ENCODE measurements at places on chromosomes 13 and 19. TPM values are rescaled to one million over a fixed set of nuclear protein-coding genes. Genes with fewer than 3 reads are reported as not detected.
A peak's percentile ranks its signal among the peaks of the same experiment; 100 is the strongest.

Gene LAIR2
- not detected for total RNA-seq

Gene WDFY2
- total RNA-seq = 7.6 TPM

Gene SWSAP1
- 1.6 TPM for total RNA-seq

Gene CACNG8
- total RNA-seq = not detected

Gene IZUMO4
- 6.2 TPM for total RNA-seq

Gene MPND
- total RNA-seq = 19.9 TPM

Gene FRY
- total RNA-seq = 160 TPM

Gene KCNJ14
- total RNA-seq = 0.20 TPM

Gene RUBCNL
- total RNA-seq = 0.46 TPM

Gene NKG7
- 1.0 TPM for total RNA-seq

Gene NALCN
- 9.2 TPM for total RNA-seq

Gene LYPD3
- not detected for total RNA-seq

Gene ZNF816
- 2.1 TPM for total RNA-seq

GRCh38 chr19:52638601-52639000 is 446 bp upstream of the ZNF83 start:
- peak; percentile 41 for DNase-seq

DNA sequence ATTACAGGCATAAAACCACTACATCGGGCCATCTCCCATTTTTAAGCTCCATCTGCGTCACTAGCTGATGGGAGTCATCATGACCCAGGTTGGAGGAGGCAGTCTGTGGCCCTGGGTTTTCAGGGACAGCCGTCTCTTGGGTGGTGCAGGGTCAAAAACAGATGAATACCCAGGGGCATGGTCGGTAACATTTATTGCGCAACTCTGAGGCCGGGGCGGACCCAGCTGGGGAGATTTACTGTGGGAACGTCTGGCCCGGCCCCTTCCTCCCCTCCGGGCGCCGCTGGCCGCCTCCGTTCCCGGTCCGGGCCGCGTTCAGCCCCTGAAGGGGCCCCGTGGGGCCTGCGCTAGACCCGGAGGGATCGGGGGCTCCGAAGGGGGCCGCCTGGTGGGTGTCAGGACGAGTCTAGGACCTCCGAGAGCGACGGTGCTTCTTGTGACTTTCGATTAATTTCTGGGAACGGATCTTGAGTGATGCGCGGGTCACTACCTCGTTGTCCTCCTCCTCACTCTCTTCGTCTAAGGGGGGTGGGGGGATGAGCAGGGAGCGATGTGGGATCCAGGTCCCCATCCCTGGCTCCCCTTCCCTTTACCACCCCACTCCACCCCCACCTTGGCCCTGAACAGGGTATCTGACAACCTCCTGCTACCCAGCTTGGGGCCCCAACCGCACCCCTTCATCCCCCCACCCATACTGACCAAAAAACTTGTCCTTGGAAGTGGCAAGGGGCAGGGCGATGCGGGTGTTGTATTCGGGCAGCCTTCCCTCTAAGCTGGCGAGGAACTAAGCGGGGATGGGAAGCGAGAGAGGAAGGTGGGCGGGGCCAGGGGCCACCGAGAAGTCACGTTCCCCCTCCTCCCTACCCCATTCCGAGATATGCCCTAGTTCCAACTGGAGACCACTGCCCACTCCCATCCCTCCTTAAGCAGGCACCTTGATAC is 1.6 kb upstream of the RGL3 start:
- DNase-seq = peak; percentile 79

- peak; percentile 81 for DNase-seq
These were observed 6.6 kb downstream of the ZBTB7A start for GRCh38 chr19:4059891-4060620.

DNA sequence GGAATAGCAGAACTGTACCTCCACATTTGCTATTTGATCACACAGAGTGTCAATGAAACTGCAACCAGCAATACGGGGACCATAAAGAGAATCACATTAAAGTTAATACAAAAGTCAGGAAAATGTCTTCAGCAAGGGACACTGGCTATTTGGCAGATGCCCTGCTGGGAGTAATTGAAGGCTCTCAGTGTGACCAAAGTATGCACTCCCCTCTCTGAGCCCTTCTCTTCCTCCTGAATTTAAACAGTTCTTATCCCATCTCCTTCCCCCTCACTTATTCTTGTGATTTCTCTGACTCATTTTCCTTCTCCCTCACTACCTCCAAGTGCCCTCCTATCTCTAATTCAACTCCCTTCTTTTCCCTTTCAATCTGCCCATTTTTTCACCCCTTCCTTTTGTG is 117.7 kb downstream of the ENOX1 start:
- DNase-seq = no peak

DNA sequence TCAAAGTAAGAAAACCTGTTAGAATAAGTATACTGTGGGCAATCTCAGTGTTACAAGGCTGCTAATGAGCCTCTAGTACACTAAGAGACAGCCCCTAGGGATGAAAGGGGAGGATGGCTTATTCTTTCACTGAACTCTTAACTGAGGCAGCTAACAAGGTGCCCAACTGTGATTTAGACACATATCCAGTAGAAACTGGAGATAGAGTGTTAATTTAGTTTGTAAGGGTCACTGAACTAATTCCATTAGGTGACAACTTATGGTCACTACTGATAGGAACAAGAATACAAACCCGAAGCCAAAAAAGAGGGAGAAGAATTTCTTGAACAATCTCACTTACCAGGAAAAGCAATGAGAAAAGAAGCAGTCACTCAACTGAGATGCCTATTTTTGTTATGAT is 1010.6 kb downstream of the PCDH9 start:
- DNase-seq = no peak

DNA sequence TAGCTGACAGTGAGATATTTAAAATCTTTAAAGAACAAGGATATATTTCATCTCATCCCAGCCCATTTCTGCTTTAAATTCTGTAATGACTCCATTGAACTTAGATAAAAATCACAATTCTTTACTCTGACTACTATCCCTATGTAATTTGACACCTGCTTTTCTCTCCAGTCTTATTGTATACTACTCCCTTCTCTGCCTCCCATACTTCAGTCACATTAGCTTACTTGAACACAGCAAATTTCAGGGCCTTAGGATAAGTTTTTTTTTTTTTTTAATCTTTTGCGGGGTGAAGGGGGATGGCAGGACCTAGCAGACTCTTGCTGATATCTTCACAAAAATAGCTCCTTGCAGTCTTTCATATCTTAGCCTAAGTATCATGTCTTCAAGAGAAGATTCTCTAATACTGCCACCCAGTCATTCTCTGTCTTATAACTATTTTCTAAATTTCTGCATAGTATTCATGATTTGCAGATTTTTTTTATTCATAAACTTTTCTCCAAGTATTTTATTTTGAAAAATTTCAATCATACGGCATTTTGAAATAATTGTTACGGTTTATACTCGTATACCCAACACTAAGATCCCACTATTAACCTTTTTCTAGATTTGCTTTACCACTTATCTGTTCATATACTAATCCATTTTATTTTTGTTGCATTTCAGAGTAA is 151.4 kb downstream of the PCCA start:
- DNase-seq = no peak

- DNase-seq = no peak
These were observed 2.3 kb upstream of the N4BP2L1 start for GRCh38 chr13:32430018-32430747.

GRCh38 chr19:15776991-15777970 is 10.2 kb upstream of the OR10H5 start:
- no peak for DNase-seq

GRCh38 chr19:33396701-33397535 is 23.4 kb downstream of the CEBPG start:
- DNase-seq = no peak

GRCh38 chr13:98222081-98222554 is 45.0 kb upstream of the RNF113B start:
- DNase-seq = no peak

DNA sequence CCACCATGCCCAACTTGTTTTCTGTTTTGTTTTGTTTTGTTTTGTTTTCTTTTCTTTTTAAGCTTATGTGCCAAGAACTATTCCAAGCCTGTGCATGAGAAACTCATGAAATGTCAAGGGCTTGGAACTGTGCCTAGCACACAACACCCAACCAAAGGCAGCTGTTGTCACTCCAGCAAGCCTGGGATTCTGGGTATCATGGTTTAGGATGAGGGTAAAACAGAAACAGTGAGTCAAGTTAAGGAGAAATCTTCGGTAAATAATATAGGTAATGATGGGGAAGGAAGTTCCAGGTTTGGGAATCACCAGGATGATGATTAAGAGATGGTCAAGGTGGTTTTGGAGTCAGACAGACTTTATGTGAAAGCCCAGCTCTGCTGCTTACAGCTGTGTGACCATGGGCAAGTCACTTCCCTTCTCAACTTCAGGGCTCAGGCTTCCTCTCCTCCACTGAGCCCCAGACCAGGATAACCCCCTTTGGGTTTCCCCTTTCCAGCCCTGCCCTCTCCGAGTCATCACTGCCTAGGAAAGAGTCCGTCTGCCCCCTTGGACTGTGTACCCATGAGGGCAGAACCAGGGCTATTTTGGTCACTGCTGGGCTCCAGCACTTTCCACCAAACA is 5.0 kb downstream of the PVR start:
- DNase-seq = peak; percentile 57

GRCh38 chr13:78238911-78239310 is 320.3 kb upstream of the EDNRB start:
- DNase-seq = no peak

- no peak for DNase-seq
These were observed 189.3 kb upstream of the SPRY2 start for GRCh38 chr13:80530191-80530590.

DNA sequence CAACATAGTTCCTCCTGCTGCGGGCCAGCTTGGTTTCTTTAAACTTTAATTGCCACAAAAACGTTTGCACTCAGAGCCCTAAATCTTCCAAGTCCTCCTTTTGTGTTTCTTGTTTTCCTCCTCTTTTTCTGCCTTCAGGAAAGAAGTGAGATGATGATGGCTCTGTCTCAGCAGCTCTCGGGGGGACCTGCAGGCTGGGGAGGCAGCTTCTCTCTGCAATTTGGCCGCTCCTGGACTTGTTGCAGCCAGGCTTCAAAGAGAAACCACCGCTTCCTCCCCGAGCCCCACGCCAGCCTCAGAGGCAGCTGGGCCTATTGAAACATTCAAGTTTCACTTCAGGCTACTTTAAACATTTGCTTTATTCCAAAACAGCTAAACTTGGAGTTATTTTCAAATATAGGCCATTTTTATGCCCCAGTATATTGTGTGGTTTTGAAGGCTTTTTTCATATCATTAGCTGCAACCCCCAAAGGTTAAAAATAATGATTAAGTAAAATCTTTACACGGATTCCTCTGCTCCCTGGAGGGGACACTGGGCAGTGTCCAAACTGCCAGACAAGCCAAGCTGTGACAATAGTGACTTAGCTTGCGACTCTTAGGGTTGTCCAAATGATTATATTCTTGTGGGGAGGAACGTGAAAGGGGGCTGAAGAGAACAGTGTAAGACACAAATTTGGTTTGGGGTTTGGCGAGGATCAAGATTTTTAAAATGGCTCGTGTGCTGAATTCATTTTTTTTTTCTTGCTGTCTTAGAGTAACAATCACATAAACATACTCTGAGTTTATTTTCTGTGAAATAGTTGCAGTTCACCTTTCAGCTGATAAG is 330.8 kb downstream of the DLEU7 start:
- peak; percentile 86 for DNase-seq

DNA sequence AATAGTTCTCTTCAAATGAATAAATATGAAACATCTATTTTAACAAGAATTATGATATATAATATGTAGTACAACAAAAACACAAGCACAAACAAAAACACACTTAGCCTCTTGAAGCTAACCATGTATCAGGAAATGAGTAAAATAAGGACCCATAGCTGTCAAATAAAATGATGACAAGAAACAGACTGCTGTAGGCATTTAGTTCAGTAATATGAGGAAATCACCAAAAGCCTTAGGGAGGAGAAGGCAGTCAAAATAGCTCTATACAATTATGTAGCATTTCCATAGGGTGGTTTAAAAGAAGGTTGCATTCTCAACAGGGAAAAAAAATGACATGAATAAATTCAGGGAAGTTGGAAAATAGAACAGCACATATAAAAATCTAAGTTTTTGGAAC is 163.4 kb downstream of the PCDH20 start:
- no peak for DNase-seq

DNA sequence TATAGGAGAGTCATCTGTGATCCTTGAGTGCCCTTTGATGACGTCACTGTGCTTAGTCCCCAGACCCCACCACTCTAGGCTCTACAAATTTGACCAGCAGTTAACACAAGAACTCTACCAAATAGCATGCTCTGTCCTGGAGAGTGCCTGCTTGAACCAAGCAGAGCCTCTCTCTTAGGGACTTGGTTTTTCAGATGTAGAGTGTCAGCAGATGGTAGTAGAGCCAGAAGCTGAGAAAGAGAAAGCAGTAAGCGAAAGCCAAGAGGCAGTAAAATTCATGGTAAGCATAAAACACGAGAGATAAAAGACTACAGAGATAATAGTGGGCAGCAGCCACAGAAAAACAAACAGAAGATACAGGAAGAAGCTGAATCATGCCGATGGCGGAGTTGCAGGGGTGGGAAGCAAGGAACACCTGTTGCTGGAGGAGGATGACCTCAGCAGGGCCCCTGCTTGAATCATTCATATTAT is 193.3 kb downstream of the SLC7A1 start:
- no peak for DNase-seq

DNA sequence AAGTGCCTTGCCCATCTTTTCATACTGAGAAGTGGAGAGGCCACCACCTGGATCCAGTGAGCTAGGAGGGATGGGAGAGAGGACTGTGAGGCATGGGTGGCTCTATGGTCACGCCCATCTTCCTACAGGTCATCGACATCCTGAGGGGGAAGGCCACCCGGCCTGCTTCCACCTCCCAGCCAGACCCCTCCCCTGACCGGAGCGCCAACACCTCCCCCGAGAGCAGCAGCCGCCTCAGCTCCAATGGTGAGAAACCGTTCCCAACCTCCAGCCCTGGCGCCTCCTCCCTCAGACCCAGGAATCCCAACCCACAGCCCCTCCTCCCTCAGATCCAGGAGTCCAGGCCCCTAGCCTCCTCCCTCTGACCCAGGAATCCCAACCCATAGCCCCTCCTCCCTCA is 10.1 kb downstream of the BCL3 start:
- DNase-seq = no peak

DNA sequence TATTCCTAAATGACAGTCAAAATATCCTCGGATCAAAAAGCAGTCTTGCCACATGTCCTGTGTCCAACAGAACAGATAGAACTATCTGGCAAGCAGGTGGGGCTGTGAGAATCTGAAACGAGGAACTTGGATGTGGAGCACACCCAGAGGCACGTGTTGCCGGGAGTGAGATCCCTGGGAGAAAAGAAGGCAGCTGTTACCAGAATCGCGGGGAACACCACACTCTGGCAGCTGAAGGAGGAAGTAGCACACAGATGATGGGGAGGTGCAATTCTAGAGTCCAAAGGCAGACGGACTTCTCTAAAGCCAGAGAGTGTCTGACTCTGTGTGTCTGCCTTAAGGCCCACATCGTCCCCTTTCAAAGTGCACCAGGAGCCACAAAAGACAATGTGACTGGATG is 22.3 kb downstream of the SLC7A1 start:
- DNase-seq = peak; percentile 27

- DNase-seq = peak; percentile 80
These were observed 1.5 kb upstream of the MYADM start for GRCh38 chr19:53865918-53866864.

DNA sequence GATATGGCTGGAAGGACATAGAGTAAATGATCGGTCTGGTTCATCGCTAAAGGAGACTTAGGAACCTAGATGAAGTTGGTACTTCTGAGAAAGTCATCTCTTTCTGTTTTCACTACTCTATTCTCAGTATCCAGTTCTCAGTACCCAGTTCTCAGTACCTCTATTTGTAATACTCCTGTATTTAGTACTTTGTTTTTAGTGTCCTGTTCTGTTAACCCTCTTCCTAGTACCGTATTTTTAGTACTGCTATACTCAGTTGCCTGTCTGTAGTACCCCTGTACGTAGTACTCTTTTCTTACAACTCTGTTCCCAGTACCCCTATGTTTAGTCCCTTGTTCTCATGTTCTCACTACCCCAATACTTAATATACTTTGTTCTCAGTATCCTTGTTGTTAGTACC is 1.2 kb downstream of the RFXAP start:
- DNase-seq = no peak
